NCI-H1417 (cell line): ENCODE measurements at places on chromosomes 2 and 18.

GRCh38 chr18:3920832-3921231, 470.9 kb downstream of the TGIF1 start:
- no peak for DNase-seq

DNA sequence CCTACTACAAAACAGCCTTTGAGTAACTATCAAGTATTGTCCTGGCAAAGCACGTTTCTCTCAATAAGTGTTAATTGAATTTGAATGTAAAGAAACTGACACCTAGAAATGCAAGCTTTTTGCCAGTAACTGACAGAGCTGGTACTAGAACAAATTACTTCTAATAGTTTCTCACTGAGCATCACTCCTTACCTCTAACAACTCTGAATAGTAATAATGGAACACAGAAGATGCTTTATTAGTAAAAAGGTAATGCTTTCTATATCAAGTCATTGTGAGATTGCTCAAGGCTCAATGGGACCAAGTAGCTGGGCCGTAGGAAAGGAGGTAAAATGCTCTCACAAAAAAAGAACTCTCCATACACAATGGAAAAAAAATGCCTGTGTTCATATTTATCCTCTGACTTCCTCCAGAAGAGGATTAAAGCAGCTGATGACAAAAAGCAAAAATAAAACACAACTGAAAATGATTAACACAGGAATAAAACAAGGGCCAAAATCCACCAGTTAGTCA, 11.8 kb downstream of the RASGRP3 start:
- DNase-seq = no peak

- no peak for DNase-seq
These were observed 300.4 kb downstream of the SETBP1 start for GRCh38 chr18:44981121-44981520.

DNA sequence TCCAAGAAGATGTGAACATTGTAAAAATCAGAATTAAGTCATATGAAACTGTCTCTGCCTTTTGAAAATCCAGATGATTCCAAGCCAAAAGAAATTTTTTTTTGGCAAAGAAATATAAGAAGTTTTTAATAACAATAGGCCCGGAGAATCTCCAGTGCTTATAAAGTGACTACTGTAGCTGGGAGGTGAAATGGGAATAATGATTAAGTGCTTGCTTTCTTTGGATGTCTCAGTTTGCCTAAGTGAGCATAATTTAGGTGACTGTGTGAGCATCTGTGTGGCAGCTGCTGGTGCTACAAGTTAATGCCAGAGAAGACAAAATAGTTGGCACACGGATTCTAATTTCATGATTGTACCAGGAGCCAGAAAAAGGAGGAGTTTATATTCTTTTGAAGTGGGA, 185.0 kb downstream of the LTBP1 start:
- no peak for DNase-seq
